ENCODE measurements at places on chromosomes 11 and 22.

DNA sequence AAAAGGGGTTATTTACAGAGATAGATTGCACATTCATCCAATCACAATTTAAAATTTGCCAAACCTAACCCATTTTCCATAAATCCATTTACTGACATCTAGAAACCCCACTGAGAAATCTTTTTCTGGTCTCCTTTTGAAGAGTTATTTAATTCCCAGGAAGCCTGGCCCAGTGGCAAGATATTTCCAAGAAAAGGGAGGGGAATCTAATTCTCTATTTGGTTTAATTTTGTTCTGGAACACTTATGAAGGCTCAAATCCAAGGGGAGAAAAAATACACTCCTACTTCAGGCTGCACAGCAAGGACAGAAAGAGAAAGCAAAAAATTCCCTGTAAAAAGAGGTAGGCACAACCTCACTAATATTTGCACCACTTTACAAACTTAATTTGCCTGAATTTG, 88.2 kb upstream of the LDLRAD3 start:
- no peak for DNase-seq

- no peak for DNase-seq
Observed at GRCh38 chr22:29691636-29692326, 28.0 kb upstream of the CABP7 start.

- DNase-seq: no peak
Observed at GRCh38 chr11:2525166-2525861, 80.5 kb downstream of the KCNQ1 start.

- no peak for DNase-seq
Observed at GRCh38 chr11:61749591-61750217, 2.7 kb upstream of the MYRF start.

GRCh38 chr11:14506532-14506931, 6.9 kb upstream of the COPB1 start:
- no peak for DNase-seq
